Stimulated activated CD4-positive, alpha-beta T cell treated with anti-CD3 and anti-CD28 coated beads, Interleukin-1b, Interleukin-23, amount 100 ng/mL, for 1 hour (primary cell): ENCODE measurements at places on chromosomes 16 and 17.

DNA sequence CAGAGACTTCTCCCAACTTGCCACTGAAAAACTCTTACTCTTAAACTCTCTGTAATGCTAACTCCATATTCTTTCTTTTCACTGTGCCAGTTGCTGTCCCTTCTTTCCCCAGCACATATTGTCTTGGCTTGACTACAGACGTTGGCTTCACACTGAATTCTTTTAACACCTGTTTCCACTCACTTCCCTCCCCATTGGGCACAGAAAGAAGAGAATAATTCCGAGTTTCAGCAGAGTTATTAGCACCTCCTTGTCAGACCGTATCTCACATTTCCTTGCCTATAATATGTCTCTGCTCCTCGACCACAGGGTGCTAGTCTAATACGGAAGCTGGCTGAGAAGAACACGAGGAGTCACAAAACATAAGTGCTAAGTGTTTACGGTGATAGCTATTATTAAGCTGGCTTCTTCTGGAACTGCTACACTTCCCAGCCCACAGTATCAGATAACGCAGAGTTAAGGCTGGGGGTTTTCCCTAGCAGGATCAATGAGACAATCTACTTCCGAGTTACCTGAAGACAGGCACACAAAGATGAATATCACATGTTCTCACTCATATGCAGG, 188.5 kb upstream of the CDH8 start:
- no peak for DNase-seq

DNA sequence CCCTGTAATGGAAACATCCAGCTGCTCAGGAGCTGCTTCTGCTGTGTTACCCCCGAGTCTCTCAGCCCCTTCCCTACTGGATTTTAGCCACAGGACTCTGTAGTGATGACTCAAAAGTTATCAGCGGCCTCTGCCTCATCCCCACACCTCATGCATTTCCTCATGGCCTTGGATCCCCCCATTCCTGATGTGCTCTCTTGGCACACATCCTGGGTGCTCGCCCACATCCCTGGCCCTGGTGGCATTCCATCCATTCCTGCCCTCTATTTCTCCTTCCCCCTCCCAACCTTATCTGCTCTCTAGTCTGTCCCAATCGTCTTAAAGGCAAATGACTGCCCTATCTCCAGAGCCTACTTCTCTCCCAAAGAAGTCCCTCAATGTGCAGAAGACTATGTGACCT, 24.6 kb downstream of the MARF1 start:
- DNase-seq = no peak

- no peak for DNase-seq
Observed at GRCh38 chr17:74739227-74739831, 2.3 kb downstream of the RAB37 start.

GRCh38 chr16:17261197-17261858, 209.4 kb downstream of the XYLT1 start:
- no peak for DNase-seq

- no peak for DNase-seq
Observed at GRCh38 chr16:16857603-16858283, 478.8 kb downstream of the NPIPA7 start.

- no peak for DNase-seq
Observed at GRCh38 chr16:48614759-48615158, 4.8 kb upstream of the N4BP1 start.

DNA sequence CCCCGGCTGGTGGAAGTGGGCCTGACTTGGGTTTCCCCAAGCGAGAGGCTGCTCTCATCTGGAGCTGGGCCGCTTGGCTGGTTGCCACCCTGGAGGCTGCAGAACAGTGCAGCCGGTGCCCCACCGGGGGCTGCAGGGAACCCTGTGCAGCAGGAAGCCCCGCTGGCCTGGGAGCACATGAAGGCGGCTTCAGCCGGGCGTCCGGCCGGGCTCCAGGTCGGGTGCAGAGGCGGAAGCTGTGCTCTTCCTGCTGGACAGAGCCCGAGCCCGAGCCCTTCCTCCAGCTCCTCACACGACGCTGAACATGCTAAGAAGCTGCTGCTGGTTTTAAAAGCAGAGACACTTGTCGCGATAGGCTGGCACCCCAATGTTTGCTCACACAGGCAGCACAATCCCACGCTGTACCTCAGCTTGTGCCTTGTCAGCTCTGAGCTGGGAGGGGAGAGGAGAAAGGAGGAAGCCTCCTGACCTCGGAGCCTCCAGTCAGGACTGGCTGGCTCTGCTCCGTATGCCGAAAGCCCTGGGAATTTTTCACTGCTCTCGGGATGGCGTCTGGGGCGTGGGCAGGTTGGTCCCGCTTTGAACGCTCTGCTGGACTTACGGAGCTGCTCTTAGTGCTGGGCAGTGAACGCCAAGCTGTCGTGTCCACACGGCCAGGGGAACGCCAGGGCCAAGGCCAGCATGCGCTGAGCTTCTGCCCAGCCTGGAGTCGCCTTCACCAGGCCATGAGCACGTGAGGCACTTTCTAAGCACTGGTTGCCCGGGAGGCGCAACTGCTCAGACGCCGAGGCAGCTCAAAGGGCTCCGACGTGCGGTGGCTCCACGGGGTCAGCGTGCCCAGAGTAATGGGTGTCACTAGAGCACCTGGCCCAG, 8.8 kb downstream of the CDK5R1 start:
- DNase-seq = no peak

DNA sequence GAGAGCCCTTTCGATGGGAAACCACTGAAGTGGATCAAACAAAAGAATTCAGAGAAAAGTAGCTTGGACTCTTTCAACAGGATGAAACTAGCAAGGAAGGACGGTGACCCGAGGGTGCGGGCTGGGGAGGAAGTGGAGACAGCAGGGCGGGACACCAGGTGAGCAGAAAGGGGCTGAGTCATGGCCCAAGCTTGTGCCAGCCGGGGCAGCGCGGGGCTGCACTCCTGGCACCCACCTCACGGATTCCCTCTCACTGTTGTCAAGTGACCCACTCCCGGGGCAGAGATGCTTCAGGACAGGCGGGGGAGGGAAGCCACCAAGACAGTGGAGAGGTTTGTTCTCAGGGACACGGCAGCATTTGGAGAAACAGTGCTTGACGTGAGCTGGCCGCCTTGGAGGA, 10.7 kb upstream of the RNF222 start:
- no peak for DNase-seq

GRCh38 chr16:10984509-10984908, 40.1 kb downstream of the CLEC16A start:
- DNase-seq = no peak

GRCh38 chr17:34579017-34579946, at the start of gene TMEM132E:
Gene TMEM132E (plus strand): TSS chr17:34579582. CDS start chr17:34581077, 1,495 bp downstream.
- no peak for DNase-seq

- no peak for DNase-seq
Observed at GRCh38 chr16:49472598-49472997, 99.0 kb downstream of the C16orf78 start.

DNA sequence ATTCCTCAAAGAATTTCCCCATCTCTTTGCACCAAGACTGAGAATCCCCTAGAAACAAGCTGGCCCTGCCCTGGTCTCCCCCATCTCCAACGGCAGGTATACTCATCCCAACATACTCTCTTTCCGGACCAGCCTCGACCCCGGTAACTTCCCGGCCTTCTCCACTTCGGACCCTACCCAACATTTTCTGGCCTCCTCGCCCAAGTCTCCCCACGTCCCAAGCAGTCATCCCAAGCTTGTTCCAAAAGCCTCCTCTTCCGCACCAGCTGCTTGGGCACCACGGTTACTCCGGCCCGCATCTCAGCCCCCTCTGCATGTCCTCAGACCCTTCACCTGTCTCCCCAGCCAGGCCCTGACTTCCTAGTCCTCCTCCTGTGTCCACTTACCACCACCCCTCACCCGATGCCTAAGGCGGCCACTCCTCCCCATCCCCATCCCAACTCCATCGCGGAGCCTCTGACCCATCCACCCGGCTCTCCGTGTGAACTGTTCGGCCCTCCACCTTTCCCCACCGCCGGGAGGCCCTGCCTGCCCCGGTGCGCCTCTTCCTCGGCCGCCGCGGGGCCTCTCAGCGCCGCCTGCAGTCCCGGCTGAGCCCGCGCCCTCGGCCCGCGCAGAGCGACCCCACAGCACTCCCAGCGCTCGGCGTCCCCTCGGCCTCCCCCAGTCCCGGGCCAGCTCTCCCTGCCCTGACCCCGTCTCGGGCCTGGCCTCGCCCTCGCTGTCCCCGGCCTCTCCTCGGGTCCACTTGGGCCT, 994 bp downstream of the PITPNA start:
- no peak for DNase-seq

DNA sequence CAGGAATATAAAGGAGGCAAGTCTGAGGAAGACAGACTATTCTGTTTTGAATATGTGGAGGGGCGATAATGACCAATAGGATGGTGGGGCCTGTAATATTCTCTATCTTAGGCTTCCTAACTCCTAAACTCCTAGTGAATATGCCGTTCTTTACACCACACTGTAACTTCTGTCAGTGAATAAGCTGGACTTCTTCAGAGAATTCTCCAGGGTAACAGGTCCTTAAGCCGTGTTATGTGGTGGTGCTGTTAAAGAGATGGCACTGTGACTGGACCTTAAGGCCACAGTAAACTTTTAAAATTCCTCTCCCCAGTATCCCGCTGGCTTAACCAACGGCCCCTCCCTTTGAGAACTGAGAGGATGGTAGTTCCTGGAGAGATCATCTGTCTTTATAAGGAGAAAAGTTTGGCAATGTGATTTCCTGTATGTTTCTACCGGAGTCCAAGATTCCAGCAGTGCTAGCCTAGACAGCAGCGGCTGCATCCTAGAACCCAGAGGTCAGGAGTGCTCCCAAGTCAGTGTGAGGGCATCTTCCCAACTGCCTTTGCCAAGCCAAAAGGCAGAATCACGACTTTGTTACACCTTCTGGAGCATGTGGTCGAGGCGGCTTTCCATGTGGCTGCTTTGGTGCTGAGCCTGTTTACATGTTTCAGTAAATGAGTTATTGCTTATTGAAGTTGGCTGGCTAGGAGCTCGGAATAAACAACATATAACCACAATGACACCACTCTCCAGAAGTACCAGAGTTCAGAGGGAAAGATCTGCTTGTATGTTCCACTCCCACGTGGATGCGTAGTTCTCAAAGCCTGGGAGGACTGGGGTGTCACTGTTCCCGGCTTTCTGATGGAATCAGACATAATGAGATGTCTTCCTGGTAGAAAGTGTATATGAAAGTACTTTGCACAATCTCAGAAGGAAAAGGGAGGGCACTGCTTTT, 41.0 kb downstream of the TUBD1 start:
- no peak for DNase-seq

- peak; percentile 95 for DNase-seq
Observed at GRCh38 chr17:47889734-47890529, 6.1 kb upstream of the SP2 start.

DNA sequence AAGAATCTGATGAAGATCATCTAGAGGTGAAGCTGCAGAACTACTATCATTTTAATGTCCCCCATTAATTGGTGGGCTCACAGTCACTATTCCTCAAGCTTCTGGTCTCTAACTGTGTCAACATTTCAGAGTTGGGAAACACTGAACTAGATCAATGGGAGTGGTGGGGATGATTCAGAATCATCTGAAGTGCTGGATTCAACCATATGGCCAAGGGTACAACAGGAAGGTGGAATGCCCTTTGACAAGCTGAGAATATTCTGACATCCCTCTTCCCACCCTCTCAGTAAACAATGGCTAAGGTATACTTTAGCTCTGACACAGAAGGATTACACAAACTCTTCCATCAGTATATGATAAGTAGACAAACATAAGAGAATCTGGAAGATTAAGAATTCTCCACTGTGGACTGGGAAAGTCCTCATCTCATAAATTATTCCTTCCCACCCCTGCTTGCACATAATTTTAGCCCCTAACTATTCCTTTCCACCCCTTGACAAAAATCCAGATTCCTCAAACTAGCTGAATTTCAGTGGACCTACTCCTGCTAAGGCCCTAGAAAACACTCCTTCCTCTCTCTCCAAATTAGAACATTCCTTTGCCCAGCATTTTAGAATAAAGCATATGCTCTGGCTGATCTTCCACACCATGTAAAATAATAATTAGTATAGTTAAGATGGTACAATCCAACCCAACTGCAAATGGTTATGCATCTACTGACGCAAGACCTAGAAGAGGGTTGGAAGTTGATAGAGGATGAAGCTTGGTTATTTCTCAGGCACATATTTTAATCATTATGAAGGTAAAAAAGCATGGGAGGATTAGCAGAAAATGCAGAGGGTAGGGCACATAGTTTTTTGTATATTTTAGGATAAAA, 16.3 kb upstream of the RFFL start:
- no peak for DNase-seq

GRCh38 chr16:17988839-17989238, 347.7 kb downstream of the NPIPA8 start:
- no peak for DNase-seq

DNA sequence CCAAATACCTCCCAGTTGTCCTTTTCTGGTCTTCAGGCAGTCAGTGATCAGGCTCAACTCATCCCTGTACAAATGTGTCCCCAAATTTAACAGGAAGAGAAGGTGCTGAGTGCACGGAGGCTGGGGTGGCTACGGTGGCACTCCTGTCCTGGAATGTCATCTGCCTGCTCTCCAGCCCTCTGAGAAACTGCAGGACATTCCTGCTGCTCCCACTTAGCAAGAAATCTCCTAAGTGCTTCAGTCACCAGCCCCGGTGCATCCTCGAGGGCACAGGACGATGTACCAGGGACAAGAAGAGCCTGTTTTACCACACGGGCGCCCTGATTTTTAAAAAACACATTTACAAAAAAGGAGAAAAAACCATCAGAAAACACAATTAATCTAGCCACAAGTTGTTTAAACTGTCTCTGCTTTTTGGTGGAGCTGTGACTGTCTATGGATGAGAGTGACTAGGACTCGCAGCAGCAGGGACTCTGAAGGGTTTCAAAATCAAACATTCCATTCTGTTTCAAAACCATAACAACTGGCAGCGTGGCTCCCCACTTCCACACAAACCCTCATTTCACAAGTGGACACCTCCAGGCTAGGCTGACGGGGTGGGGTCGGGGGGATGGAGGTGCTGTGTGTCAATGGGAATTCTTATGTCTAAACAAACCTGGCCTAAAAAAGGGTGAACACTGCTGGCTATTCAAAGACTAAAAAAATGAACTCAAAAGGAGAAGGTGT, 65.3 kb upstream of the CNEP1R1 start:
- DNase-seq = no peak

DNA sequence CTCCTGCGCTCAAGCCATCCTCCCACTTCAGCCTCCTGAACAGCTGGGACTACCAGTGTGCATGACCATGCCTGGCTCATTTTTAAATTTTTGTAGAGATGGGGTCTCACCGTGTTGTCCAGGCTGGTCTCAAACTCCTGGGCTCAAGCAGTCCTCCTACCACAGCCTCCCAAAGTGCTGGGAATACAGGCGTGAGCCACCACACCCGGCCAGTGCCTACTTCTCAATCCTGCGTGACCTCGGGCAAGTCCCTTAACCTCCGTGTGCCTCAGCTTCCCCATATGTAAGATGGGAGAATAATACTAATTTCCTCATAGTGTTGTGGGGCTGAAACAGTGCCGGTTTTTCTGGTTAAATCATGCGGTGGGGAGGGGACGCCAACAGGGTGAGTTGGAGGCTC, 143.5 kb upstream of the CIBAR2 start:
- no peak for DNase-seq

GRCh38 chr16:69469807-69470561, 45.6 kb downstream of the CYB5B start:
- no peak for DNase-seq

GRCh38 chr17:75048249-75048878, 1.3 kb downstream of the KCTD2 start:
- no peak for DNase-seq
